Aorta (tissue), 5 donors: ENCODE measurements at places on chromosomes 1 and 21.

GRCh38 chr1:3454811-3455618 is 550 bp downstream of the ARHGEF16 start:
- no peak for DNase-seq

DNA sequence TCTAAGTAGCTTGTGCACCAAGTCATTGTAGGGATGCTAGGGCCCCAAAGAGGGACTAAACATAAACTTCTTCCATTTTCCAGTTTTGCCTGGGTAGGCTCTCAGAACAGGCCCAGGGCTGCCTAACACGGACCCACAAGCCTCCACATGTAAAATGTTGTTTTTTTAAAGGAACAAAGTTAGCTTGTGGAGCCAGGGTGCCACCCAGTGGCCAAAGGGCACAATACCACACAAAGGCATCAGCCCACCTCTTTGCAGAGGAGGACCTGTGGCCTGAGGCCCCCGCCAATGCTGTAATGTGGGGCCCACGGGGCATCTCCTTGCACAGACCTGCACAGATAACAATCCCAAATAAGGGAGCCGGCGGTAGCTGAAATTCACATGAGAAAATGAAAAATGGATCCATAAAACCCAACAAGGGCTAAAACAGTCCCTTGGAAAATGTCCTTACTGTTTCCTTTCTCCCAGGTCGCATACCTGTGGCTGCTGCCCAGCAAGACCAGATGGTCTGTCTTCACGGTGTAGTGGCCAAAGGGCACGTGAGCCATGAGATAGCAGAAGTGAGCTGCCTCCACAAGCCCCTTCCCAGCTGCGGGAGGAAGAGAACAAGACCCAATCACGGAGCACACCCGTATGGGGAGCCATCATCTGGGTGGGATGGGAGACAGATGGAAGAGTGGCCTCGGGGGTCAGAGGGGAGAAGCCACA is 23.8 kb downstream of the SEC16B start:
- DNase-seq = no peak

- no peak for DNase-seq
These were observed 64.8 kb downstream of the TIAM1 start for GRCh38 chr21:31279214-31279613.

- DNase-seq = no peak
These were observed 309.7 kb upstream of the LYPLAL1 start for GRCh38 chr1:218863987-218864386.

DNA sequence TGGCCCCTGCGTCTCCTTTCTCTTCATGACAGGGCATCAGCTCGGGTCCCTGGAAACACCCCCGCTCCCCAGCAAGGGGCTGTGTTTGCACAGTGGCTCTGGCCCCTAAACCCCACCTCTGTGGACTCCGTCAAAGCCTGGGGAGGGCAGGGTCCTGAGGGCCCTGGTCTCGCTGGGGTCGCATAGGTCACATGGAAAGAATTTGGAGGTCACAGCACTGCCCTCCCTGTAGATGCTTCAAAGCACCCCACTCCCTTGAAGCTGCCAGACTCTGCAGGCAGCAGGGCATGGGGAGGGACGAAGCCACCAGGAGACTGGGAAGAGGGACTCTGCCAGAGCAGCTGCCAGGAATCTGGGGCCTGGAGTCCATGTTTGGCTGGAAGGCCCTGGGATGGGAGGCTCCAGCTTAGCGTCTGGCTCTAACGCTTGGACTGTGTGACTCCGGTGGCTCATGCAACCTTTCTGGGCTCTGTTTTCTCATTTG is 36.6 kb upstream of the ECE1 start:
- DNase-seq = peak; percentile 85

GRCh38 chr1:152325111-152325510 is at the start of gene FLG:
Gene FLG (minus strand): TSS chr1:152325239. CDS start chr1:152315456, 9,783 bp downstream.
- DNase-seq = no peak

- no peak for DNase-seq
These were observed 151.4 kb downstream of the CHRM3 start for GRCh38 chr1:239537795-239538194.

GRCh38 chr1:165473081-165473480 is 28.2 kb upstream of the RXRG start:
- no peak for DNase-seq

GRCh38 chr1:88035578-88035977 is 648.5 kb upstream of the PKN2 start:
- DNase-seq = no peak

DNA sequence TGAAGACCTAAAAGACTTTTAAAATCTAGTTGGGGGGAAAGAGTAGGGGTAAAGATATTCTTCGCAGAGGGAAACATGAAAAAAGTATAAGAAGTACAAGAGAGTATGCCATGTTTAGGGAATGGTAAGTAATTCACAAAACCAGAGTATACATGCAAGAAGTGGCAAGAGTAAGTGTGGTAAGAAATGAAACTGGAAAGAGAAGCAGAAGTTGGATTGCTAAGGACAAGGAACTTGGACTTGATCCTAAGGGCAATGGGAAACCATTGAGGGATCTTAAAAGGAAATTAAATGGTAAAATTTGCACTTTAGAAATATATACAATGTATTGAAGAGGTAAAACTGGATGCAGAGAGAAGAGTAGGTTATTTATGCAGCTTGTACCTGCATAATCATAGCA is 9.2 kb upstream of the ZNF644 start:
- no peak for DNase-seq

- DNase-seq = no peak
These were observed 33.0 kb downstream of the UBE4B start for GRCh38 chr1:10065760-10066159.

- DNase-seq = no peak
These were observed 558.2 kb upstream of the USP24 start for GRCh38 chr1:55773211-55773940.

GRCh38 chr1:93574991-93575390 is 106.6 kb downstream of the BCAR3 start:
- DNase-seq = no peak

- DNase-seq = no peak
These were observed 48.5 kb upstream of the S1PR1 start for GRCh38 chr1:101188331-101188730.

DNA sequence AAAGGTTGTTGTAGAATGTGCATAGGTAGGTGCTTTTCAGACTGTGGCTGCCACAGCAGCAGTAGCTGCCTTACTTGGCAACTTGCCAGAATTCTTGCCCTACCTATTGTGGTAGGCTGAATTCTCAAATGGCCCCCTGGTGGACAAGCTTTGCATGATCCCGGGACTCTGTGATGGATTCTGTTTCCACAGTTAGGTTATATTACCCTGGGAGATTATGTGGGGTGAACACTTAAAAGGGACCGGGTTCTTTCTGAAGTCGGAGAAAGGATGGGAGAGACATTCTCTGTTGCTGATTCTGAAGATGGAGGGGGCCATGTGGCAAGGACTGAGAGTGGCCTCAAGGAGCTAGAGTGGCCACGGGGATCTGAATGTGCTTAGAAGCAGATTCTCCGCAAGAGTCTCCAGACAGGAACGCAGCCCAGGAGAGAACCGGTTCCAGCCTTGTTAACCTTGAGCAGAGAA is 32.1 kb upstream of the KCNE1 start:
- DNase-seq = peak; percentile 64

DNA sequence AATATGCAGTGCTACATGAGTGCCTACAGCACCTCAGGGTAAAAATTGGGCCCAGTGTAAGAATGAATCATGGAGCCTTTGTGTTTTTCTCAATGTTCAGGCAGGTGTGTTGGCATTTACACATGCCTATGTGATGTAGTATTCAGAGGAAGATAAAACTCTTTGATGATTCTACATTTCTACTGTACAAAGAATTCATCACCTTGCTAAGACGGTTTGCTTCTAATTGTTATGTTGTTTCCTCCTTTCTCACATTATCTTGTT is 867.3 kb downstream of the TTLL7 start:
- DNase-seq = no peak

- no peak for DNase-seq
These were observed 2.8 kb upstream of the FAM131C start for GRCh38 chr1:16076031-16076864.

DNA sequence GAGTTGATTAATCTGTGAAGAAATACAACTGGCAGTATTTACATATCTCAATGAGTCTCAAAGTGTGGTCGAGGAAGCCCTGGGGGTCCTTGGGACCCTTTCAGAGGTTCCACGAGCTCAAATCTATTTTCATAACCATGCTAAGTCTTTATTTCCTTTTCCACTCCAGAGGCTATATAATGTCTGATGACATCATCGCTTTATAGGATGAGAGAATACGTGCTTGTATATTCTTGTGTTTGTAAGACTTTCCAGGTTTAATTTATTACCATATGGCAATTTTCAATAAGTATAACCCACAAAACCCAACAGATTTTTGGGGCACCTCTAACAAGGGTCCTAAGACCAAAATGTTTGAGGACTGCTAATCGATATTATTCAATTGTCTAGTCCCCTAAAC is 1.4 kb upstream of the SLC19A2 start:
- no peak for DNase-seq

- DNase-seq = no peak
These were observed 196.7 kb downstream of the LRRC40 start for GRCh38 chr1:70008660-70009059.

GRCh38 chr1:164834641-164835040 is 275.7 kb downstream of the PBX1 start:
- no peak for DNase-seq

- DNase-seq = no peak
These were observed 1.9 kb downstream of the CLDN19 start for GRCh38 chr1:42737986-42738677.

DNA sequence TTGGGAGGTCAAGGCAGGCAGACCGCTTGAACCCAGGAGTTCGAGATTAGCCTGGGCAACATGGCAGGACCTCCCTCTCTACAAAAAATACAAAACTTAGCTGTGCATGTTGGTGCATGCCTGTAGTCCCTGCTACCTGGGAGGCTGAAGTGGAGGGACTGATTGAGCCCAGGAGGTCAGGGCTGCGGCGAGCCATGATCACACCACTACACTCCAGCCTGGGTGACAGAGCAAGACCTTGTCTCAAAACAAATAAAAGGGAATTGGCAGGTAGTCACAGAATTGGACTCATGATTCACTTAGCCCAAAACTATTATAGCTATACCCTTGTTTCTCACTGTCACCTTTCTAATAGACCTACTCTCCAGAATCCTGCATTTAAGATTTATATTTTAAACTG is 5.5 kb downstream of the TADA1 start:
- no peak for DNase-seq

GRCh38 chr1:34924759-34925555 is 4.5 kb downstream of the DLGAP3 start:
- peak; percentile 92 for DNase-seq

GRCh38 chr21:45098867-45099266 is 24.5 kb downstream of the ADARB1 start:
- no peak for DNase-seq

DNA sequence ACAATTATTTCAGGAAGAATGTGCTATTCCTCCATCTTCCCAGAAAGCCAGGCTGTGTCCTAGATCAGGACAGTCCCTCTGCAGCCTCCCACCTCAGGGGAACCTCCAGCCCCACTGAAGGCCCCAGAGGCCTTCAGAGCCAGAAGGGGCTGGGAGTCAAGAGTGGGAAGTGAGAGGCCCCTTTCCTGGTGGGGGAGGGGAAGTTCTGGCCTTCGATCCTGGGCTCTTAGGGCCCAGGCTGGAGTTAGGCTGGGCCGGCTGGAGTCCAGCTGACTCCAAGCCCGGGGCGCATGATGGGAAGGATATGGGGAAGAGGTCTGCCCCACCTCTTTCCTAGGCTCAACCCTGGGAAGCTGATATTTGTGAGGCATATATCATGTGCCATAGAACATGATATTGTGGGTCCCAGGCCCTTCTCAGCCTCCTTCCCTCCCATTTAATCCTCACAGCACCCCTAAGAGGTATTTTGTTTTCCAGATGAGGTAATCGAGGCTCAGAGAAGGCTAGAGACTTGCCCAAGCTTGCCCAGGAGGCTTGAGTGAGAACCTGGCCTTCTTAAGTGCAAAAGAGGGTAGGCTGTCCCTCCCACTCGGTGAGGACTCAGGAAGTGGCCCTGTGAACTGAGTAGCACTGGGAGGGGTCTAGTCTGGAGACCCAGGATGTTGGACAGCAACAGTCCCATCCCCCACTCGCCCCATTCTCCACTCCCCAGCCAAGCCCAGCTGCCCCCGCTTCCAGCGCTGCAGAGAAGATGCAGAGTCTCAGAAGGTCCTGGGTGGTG is 18.6 kb upstream of the HSPG2 start:
- DNase-seq = peak; percentile 63

DNA sequence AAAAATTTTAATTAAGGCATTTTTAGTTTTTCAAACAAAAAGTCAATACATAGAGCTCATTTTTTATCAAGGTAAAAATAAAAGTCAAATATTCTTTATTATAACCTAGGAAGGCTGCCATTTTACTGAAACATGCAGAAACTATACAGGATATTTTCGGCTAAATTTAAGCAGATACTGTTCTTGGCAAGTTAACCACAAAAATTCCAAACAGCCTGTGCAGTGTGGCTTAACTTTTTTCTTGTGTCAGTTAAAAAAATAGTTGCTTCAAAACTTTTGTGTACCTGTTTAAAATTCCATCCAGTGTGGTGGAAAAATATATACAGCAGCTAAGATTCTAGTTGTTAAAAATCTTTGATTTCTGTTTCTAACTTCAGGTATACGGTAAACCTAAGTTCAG is 135.0 kb downstream of the ATP5PO start:
- DNase-seq = no peak

DNA sequence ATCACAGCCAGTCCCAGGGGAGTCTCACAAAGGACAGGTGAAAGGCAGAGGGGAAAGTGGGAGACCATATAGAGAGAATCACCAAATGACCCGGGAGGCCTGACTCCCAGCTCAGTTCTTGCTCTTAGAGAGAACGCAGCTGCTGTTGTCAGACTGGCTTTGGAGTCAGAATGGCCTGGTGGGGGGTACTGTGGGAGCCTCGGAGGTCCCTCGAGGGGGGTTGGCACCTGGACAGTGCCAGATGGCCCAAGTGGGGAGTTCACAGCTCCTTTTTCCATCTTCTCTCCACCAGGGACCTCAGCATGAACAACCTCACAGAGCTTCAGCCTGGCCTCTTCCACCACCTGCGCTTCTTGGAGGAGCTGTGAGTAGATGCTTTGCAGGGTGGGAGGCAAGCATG is 31.5 kb downstream of the LGR6 start:
- no peak for DNase-seq

DNA sequence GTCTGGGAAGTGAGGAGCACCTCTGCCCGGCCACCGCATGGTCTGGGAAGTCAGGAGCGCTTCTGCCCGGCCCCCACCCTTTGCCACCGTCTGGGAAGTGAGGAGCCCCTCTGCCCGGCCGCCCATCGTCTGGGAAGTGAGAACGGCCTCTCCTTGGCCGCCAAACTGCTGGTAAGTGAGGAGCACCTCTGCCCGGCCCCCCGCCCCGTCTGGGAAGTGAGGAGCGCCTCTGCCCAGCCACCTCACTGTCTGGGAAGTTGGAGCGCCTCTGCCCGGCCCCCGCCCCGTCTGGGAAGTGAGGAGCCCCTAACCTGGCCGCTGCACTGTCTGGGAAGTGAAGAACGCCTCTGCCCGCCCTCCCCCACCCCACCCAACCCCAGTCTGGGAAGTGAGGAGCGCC is 22.6 kb downstream of the KCNH1 start:
- DNase-seq = no peak
